Karpas-422 (cell line): ENCODE measurements at places on chromosomes 3 and 15.

DNA sequence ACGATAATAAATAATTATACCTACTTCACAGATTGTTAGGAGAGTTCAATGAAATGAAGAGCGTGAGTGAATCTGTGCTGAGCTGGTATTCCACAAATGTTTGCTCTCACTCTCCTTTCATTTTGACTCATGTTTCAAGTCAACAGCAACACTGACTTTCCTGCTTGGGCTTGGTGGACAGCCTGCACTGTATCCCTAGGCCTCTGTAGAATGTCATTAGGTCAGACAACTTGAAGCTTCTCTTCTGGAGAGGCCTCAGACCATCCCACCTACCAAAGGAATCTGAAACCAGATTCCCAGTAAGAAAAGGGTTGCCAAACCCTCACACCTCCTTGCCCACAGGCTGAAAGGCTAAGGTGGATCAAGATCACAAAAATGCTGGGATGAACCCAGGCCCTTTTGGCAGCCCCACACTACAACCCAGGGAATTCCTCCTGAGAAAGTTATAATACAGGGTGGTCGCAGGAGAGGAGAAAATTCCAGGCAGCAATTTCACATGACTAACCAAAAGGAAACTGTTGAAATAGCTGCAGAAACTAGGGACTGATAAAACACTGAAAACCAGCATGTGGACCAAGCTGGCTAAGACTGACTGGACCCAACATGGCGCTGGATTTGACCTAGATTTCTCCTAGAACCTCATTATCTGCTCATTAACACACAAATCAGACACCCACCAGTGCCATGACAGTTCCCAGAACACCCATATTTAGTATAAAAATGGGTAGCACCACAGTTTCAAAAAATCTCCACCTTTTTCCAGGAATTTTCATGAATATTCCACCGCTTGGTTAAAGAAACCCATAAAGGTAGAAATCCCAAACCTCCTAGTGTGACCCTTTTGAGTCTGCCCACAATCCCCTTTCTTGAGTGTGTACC lies 57.0 kb upstream of the ZNF148 start:
- DNase-seq, result no peak

DNA sequence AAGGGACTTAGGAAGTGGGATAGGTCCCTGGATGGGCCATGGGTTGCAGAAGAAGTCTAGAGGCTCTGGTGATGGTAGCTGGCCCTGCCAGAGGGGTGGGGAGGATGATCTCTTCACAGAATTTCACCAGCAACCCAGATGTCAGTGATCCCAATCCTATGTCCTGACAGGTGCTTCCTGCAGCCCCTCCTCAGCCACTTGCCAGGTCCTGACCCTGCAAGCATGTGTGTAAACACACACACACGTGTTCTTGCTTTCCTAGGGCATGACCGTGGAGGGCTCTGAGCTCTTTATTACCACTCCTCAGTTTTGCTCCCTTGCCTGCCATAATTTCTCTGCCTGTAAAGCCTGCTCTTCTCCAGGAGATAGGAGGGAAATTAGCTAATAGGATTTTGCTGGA lies 12.5 kb downstream of the TEX264 start:
- no peak for DNase-seq

DNA sequence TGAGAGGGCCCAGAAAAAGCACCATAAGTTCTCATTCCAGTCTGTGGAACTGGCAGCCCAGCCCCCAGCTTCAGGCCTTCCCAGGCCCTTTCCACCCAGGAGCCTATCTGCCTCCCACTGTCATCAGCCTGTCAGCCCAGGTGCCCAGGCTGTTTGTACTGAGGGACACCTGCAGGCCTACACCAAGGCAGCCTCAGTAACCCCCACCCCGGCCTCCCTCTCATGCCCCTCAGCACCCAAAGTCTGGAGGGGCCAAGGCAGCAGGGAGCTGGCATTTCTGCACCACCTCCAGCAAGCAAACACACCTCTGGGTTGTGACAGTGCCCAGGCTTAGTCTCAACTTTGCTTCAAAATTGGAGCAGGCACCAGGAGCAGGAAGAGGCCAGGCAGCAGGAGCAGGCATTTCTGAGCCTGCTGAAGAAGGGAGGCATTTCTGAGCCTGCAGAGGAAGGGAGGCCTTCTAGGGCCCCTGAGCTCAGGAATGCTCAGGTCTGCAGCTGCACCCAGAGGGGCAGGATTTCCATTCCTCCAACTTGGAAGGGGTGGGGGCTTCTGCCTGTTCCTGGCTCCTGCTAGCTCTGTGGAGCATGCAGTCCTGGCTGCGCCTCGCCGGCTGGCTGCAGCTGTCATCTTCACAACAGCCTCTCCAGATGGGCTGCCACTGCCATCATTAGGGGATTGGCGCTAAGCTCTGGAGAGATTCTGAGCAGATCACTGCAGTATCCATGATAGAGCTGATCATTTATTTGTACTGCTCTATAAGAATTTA lies 396.1 kb downstream of the UNC13C start:
- DNase-seq, result no peak

DNA sequence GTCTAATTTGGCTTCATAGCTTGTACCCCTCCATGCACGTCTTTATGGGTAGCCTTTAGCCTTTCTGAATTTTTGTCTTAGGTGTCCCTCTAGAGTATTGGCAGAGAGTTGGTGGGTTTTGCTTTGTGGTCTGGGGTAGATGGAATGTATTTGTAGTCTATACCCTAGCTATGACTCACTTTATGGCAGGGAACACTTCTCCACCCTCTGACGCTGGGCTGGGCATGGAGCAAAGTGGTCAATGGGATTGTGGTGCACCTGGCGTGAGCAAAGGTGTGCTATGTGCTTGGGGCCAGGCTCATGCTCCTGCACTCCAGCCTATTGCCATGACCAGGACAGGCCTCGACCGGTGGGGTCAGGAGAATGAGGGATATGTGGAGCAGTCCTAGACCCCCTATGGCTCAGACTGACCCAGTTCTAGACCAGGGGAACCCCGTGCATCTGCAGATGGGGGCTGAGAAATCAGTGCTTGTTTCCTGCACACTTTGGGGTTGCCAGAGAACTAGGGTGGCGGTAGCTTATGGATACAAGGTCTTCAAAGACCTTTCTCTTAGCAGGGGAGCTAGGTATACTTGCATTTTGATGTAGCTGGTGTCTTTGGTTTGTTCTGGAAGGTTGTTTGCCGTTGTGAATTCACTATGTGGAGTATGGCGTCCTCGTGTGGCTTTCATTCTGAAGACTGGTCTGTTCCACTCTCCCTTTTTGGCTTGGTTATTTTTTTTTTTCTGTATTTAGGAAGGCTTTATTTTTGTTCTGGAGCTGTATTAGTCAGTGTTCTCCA lies 49.4 kb upstream of the RPL32 start:
- DNase-seq, result no peak

DNA sequence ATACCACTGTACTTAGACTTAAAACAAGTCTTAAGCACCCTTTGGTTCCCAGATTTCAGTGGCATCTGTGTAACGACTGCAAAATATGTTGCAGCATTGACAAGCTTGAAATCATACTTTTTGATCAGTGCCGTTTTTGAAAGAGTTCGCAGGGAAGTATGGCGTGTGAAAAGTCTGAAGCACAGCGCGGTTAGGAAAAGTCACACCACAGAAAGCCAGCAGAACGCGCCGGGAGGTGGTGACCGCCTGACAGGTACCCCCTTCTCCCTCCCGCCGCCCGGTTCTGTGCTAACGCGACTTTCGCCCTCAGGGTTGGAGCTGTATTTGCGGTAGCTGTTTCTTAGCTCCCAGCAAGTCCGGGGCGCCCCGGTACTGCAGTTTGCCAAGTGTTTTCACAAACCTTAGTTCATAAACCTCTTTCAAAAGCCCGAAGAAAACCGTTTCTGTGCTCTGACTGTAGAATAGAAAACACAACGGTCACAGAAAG lies 481 bp upstream of the CRYBG3 start:
- peak; percentile 42 for DNase-seq

- DNase-seq, result no peak
These were observed 343.0 kb downstream of the ZBTB20 start for GRCh38 chr3:114804099-114804498.

DNA sequence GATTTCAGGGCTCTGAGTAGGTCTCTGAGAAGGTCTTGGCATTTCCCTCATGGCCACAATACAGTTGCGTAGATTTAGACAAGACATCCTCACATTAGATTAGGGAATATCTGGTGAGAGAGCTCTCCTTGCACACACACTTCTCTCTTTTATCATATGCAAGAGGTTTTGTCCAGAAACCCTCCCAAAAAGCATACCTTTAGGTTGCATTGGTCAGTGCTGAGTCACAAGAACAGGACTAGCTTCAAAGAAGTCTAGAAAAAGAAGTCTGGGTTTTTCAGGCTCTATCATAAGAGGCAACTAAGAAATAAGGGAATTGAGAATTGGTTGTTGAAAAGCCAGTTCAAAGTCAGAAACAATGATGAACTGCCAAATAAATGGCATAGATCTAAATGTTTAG lies 40.1 kb upstream of the MITF start:
- DNase-seq, result no peak

DNA sequence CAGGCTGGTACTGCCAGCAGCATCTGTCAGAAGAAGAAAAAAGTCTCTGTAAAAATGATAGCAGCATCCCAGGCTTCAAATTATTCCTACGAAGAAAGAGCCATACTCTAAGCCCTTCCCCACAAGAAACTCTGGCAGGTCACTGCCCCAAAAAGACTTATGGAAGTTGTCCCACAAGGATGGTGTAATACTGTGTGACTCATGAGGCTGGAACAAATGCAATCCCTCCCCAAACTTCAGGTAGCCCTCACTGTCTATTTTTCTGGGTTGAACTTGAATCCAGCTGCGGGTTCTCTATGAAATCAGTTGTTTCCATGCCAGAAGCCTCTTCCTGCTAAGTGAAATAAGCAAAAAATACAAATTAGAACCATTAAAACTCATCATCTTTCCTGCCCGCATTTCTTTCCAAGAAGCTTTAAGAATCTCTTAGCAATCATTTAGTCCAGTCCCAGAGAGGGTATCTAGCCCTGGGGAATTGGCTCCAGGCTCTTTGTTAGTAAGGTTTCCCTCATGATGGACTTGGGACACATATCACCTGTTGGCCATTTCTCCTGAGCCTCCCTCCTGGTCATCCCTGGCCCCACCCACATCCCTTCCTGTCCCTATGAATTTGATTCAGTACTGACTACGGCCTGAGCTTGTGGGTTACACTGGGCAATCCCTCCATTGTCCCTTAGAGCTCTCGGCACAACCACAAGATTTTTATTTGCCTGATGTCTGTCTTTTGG lies 51.7 kb downstream of the FAM174B start:
- DNase-seq, result no peak

DNA sequence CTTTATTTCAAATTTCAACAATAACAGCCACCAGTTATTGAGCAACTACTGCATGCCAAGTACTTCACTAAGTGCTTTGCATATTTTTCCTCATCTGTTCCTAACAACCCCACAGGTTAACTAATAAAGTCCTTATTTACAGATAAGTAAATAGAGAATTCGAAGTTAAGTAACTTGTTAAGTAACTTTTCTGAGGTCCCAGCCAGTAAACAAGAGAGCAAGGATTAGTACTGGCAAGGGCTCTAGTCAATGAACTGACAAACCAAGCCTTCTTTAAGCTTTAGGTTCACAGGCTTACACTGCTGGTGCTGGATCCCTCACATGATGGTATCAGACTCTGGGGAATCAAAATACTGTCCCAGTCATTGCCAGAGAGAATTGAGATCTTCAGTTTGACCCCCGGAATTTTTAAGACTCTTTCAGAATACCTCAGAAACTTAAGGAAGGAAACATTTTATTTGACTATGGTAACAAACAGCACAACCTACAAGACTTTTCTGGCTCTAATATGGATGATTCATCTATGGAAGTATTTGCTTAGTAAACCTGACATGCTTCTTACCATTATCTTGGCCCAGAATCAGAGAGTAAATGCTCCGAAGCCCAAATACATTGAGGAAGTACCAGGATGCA lies 16.5 kb downstream of the EMC3 start:
- no peak for DNase-seq

DNA sequence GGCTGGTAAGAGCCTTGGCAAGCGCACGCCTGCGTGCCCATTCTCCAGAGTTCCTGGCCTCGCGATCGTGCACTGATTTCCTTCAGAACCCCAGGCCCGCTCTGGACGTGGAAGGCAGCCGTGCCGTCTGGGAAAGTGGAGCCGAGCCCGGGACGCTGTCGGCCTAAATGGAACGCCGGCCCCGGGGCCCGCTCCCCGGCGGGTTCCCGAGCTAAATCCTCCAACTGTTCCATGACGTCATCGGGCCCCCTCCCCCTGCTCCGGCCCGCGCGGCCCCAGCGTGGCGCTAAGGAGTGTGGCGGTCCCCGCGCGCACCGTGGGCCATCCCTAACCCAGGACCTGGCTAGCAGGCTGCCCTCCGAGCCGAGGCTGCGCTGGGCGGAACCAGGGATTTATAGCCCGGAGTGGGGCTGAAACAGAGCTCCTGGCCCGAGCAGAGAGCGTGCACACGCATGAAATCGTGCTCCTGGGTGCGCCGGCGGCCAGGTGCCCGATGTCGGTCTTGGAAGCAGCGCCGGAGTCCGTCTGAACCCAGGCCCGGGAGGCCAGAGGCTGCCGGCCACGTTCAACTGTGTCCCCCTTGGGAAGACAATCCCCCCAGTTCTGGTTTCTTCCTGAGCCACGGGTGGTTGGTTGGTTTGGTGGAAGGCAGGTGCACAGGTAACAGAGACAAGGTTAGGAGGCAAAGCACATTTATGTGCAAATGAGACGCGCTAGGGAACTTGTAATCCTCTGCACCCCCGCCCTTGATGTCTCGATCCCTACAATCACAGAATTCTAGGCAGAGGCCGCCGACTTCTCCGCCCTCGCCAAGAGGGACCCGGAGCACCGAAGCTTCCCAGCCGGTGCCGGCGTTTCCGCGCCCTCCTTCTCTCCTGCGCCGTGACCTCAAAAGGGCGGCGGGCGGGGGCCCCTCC lies 84.9 kb upstream of the ETV5 start:
- DNase-seq, result no peak

DNA sequence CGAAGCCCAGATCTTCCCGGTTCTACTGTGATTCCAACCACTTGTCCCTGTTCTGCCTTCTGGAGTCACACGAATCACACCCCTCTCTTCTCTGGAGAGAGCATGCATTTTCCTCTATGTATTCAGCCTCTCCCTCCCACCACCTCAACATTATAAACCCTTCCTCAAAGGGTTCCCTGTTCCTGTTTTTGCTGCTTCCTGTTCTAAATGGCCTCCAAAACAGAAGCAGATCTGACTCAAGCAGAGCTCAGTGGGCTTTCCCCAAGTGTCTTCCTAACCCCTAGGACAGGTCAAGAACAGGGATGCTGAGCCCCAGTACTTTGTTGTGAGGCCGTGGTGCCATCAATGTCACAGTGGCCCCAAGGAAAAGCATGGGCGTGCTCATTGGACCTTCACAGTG lies 75.7 kb upstream of the ARNT2 start:
- DNase-seq, result no peak
